ENCODE measurements at places on chromosomes 11 and 22. TPM values are rescaled to one million over a fixed set of nuclear protein-coding genes. Genes with fewer than 3 reads are reported as not detected.
A peak's percentile ranks its signal among the peaks of the same experiment; 100 is the strongest.

DNA sequence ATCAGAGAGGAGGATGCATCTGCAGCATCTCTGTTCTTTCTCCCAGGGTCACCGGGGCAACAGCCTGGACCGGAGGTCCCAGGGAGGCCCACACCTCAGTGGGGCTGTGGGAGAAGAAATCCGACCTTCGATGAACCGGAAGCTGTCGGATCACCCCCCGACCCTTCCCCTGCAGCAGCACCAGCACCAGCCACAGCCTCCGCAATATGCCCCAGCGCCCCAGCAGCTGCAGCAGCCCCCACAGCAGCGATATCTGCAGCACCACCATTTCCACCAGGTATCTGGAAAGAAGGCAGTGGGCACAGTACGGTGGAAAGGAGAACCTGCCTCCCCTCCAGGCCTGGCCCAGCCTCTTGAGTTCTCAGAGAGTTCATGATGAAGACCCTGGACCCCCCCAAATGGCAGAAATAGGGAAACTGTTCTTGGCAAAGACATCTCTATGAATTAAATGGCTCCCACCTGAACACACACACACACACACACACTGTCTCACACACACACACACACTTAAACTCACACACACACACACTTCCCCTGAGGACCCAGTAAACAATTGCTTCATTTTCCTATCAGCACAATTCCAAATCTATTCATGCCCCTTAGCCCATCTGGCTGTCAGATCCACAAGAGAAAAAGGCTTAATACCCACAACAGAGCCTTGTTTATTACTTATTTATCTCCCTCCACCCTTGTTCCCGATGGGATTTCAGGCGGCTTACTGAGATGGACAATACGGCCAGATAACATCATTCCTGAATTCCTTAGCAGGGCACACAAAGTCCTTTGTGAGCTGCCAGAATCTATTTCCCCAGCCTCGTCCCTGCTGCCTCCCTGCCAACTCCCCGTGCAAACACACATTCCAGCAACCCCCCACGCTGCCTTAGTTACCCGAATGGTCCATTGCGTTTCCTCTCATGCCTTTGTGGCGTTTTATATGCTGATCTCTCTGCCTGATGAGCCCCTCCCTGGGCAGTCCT lies 8.1 kb downstream of the TMA7B start:
- no peak for DNase-seq
- H3K36me3 ChIP-seq, result no peaks in the 10 kb centered on the region
- peaks cover 9% of the 10 kb centered on the region for H3K27me3 ChIP-seq
- H3K4me3 ChIP-seq, result no peak overlapping the region

- peaks cover 44% of the 10 kb centered on the region for H3K4me1 ChIP-seq
- H3K27ac ChIP-seq, result no peak overlapping the region
- H3K36me3 ChIP-seq, result no peaks in the 10 kb centered on the region
Measured at GRCh38 chr11:83195143-83195466, 1.6 kb downstream of the ANKRD42 start.

DNA sequence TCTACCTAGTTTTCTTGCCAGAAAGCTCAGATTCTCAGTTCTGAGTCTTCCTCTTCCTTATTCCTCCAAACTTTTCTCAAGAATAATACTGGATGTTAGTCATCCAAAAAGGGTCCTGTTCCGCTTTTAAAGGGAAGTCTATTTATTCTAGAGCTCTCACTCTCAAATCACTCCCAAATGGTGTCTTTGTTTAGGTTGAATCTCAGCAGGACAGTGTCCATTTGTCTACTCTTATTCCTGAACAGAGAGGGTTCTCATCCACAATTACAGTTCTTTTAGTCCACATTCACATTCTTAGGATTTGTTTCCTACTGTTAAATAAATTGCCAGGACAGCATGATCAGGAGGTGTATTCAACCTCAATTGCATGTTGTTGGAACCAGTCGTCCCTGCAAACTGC lies 61.3 kb downstream of the MUC15 start:
- peaks cover 9% of the 10 kb centered on the region for H3K4me1 ChIP-seq
- no peaks in the 10 kb centered on the region for H3K36me3 ChIP-seq
- H3K4me3 ChIP-seq, result no peak overlapping the region
- no peak overlapping the region for H3K27ac ChIP-seq

GRCh38 chr11:70066136-70066520 lies 12.0 kb upstream of the ANO1 start:
- peaks cover 38% of the 10 kb centered on the region for H3K27me3 ChIP-seq
- peaks cover 29% of the 10 kb centered on the region for H3K4me1 ChIP-seq
- no peak overlapping the region for H3K4me3 ChIP-seq
- H3K36me3 ChIP-seq, result no peaks in the 10 kb centered on the region
- peak overlapping the region; percentile 83 for H3K27ac ChIP-seq

DNA sequence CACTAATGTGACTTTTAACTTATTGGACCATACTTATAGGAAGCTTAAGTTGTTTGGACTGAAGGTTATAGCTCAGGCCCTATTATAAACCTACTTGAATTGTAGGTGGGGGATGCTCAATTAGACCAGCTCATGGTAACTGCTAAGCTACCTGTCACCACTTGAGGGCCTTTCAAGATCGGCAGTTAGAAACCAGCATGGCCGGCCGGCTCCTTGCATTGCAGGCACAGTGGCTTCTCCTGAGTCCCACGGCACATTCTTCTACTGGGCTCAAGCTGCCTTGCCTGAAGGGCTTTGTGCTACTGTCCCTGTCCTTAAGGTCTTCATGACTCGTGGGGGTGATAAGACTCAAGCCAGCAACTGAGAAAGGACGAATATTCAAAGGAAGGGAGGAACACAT lies 70.8 kb downstream of the TBC1D22A start:
- H3K36me3 ChIP-seq, result peaks cover 37% of the 10 kb centered on the region
- H3K4me1 ChIP-seq, result peaks cover 10% of the 10 kb centered on the region
- no peaks in the 10 kb centered on the region for H3K27me3 ChIP-seq
- no peak overlapping the region for H3K27ac ChIP-seq
- DNase-seq, result no peak

GRCh38 chr11:80320226-80320625 lies 879.4 kb upstream of the TENM4 start:
- no peak for DNase-seq
- no peaks in the 10 kb centered on the region for H3K36me3 ChIP-seq
- H3K27me3 ChIP-seq, result no peaks in the 10 kb centered on the region
- H3K4me3 ChIP-seq, result no peak overlapping the region
- H3K27ac ChIP-seq, result no peak overlapping the region
- H3K4me1 ChIP-seq, result no peaks in the 10 kb centered on the region

- H3K27ac ChIP-seq, result peak overlapping the region; percentile 12
- H3K4me1 ChIP-seq, result no peaks in the 10 kb centered on the region
- peaks cover 4% of the 10 kb centered on the region for H3K36me3 ChIP-seq
Measured at GRCh38 chr22:29343313-29343805, 27.9 kb upstream of the RASL10A start.

- no peak overlapping the region for H3K4me3 ChIP-seq
- peaks cover 31% of the 10 kb centered on the region for H3K4me1 ChIP-seq
- H3K36me3 ChIP-seq, result peaks cover 7% of the 10 kb centered on the region
Measured at GRCh38 chr22:24205438-24206195, 24.3 kb downstream of the SUSD2 start.

- peak overlapping the region; percentile 88 for H3K27ac ChIP-seq
- H3K4me3 ChIP-seq, result peak overlapping the region; percentile 92
- H3K36me3 ChIP-seq, result no peaks in the 10 kb centered on the region
- no peak for DNase-seq
- H3K27me3 ChIP-seq, result peaks cover 14% of the 10 kb centered on the region
Measured at GRCh38 chr11:65424205-65425104, 1.9 kb downstream of the NEAT1 start.

IPO7 gene
- 199 TPM for total RNA-seq

CRACR2B gene
- total RNA-seq, result 2.7 TPM

SYCE3 gene
- not detected for total RNA-seq

CDON gene
- 21.3 TPM for total RNA-seq

CYB5R2 gene
- 15.1 TPM for total RNA-seq

HDAC10 gene
- 49.9 TPM for total RNA-seq

CASP1 gene
- not detected for total RNA-seq

ALDH3B1 gene
- 0.23 TPM for total RNA-seq

Data from neural crest cell (in vitro differentiated cells).